Aorta (tissue), 5 donors: ENCODE measurements at places on chromosomes 3 and 15.

GRCh38 chr3:185416513-185416912 lies 53.6 kb downstream of the MAP3K13 start:
- DNase-seq: no peak

DNA sequence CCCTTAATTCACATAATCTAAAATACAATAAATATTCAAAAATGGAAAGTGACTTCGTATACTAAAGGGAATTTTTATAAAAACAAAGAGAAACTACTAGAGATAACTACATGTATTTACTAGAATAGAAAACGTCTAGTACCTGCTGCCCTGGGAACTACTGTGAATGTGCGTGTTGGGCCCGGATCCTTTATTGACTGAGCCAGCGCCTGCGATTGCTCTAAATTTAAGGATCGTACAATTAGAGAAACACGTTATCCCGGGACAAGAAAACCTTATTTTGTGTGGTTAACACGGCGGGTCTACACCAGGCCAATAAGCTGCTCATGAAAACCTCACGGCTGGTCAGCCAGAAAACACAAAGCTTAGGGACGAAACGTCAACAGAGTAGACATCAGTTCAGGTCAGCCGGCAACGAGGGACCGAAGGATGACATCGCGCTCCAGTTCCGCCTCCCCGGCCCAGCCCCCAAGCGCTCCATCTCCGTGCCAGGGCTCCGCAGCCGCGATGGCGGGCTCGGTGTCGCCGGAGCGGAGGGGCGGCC lies 555 bp downstream of the TM2D3 start:
- DNase-seq: no peak

- DNase-seq: no peak
Observed at GRCh38 chr3:40557575-40558161, 32.9 kb downstream of the ZNF621 start.

GRCh38 chr3:118544458-118544857 lies 490.2 kb downstream of the IGSF11 start:
- no peak for DNase-seq

GRCh38 chr15:96585484-96586386 lies 255.2 kb downstream of the NR2F2 start:
- DNase-seq: no peak

DNA sequence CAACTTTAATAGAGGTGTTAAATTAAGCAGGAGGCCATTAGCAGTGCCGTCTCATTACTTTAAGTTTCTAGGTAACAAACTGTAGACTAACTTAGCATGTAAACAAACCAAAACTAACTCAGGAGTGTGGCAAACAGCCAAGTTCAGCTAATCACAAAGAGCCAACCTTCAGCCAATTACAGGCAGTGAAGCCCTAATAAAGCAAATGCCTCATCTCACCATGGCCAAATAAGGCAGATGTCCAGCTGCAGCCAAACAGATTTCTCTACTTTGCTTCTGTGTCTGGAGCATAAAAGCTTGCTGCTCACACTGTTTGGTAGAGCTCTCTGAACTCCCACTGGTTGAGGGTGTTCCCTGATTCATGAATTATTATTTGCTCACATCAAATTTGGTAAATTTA lies 835.4 kb upstream of the GBE1 start:
- DNase-seq: no peak

DNA sequence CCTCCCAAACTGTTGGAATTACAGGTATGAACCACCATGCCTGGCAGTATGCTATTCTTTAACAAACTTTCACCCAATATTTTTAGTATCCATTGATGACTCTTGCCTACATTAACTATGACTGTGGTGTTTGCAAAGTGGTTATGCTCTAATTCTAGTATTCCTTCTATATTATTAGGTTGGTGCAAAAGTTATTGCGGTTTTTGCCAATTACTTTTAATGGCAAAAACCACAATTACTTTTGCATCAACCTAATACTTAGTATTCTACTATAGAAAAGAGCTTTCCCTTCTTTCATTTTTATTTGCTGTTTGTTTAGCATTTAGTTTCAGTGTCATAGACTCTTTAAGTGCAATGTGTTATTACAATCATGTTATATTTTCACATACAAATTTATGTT lies 760.6 kb downstream of the NR2F2 start:
- no peak for DNase-seq

- DNase-seq: no peak
Observed at GRCh38 chr3:183328164-183328563, 75.1 kb downstream of the B3GNT5 start.

DNA sequence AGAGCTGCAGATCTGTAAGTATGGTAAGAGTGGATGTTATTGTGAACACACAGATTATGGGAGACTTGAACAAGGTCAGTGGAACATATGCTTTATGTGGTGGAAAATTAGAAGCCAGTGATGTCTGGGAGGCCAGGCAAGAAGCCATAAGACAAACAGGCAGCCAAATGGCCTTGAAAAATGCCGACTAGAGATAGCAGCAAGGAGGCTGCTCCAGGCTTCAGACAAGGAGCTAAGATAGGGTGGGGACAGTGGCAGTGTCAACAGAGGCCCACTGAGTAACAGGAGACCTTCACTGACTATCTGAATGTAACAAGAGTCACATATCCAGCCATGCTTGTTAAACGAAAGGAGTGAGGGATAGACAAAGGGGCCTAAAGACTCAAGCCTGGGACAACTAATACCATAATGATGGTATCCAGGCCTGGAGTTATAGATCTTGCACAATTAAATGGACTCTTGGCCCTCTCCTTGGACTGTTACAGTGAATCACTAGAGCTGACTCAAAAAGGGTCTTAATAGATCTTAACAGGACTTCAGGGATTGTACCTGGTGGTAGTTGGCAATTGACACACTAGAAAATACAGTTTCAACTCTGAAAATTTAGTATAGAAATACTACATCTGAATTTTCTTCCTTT lies 50.6 kb downstream of the CFAP20DC start:
- no peak for DNase-seq

DNA sequence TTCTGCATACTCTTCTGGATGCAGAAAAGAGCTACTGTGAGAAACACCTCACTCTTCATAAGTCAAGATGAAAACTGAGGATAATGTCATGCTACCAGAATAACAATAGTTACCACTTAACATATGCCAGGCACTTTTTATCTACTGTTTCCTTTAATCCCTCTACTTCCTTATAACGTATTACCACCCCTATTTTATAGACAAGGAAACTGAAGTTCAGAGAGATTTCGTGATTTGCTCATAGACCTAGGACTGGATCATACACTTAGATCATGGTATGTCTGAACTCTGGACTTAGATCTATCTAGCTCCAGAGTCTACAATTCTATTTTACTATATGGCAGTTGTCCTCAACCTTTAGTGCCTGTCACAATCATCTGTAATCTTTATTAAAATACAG lies 155.7 kb upstream of the TSPAN3 start:
- no peak for DNase-seq

DNA sequence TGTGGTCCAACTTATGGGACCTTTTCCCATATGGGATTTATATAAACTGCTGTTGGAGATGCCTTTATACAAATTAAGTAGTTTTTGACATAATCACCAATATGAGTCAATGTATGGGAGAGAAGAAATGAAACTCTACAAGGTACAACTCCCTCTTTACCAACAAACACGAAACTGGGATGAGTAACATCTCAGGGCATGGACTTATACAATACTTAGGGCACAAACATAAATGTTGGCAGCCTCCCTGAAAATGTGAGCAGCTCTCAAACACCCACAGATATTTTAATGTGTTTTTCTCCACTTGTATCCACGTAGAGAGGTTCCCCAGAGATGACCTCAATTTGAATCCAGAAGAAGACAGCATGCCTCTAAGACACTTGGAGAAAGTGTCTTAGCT lies 161.6 kb downstream of the MAGI1 start:
- DNase-seq: no peak

GRCh38 chr3:69560818-69561217 lies 174.9 kb upstream of the FRMD4B start:
- no peak for DNase-seq

DNA sequence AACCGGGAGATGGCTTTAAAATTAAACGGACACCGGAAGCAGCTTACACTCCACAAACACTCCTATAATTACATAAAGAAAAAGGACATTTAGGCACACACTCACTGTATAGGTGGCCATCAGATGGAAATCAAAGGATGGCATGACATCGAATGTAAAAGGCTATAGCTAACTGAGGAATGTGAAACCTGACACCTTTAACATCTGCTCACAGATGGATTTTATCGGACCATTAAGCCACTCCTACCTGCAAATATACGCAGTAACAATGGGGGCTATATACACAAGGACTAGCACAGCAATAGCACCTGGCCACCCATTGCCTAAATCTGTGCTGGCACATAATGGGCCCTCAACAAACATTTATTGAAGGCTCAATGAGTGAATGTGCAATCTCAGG lies 14.5 kb upstream of the RBSN start:
- DNase-seq: no peak

- no peak for DNase-seq
Observed at GRCh38 chr15:79724804-79725203, 172.0 kb downstream of the MTHFS start.

- no peak for DNase-seq
Observed at GRCh38 chr3:169939751-169940150, 26.9 kb upstream of the SEC62 start.

DNA sequence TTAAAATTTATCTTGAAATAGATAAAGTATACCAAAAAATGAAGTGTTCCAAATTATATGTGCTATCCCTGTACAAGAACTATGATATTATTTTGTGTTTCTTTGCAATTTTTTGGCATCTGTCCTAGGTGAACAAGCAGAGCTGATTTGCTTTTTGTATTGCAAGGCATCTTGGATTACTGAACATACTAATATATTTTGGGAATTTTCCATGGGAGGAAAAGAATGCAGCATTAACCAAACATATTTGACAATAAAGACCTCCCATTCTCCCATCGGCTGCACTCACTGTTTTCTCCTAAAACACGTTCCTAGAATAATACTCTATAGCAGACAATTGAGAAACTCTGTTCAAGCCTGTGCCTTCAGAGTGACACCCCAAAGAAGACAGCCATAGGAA lies 265.1 kb upstream of the ALCAM start:
- no peak for DNase-seq

DNA sequence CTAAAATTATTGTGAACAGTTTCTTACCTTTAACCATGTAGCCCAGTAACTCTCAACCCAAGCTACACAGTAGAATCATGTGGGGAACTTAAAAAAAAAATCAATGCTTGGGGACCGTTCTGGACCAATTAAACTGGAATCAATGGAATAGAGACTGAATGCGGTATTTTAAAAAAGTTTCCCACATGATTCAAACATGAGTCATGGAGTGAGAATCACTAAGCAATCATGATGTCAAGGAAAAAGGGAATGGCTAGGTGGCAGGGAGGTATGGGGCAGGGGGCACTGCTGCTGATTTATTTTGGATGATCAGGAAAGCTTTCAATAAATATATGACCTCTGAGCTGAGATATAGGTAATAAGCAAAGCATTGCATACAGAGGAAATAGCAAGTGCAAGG lies 250.5 kb upstream of the RORA start:
- no peak for DNase-seq

- DNase-seq: no peak
Observed at GRCh38 chr3:184203526-184203925, 17.5 kb downstream of the ABCF3 start.

GRCh38 chr15:85407421-85408269 lies 27.2 kb downstream of the AKAP13 start:
- DNase-seq: no peak

- DNase-seq: no peak
Observed at GRCh38 chr3:154156530-154156929, 35.3 kb downstream of the ARHGEF26 start.

GRCh38 chr15:62931650-62932049 lies 110.9 kb upstream of the TPM1 start:
- DNase-seq: no peak

- DNase-seq: peak; percentile 75
Observed at GRCh38 chr15:67827562-67828277, 2.4 kb downstream of the SKOR1 start.

DNA sequence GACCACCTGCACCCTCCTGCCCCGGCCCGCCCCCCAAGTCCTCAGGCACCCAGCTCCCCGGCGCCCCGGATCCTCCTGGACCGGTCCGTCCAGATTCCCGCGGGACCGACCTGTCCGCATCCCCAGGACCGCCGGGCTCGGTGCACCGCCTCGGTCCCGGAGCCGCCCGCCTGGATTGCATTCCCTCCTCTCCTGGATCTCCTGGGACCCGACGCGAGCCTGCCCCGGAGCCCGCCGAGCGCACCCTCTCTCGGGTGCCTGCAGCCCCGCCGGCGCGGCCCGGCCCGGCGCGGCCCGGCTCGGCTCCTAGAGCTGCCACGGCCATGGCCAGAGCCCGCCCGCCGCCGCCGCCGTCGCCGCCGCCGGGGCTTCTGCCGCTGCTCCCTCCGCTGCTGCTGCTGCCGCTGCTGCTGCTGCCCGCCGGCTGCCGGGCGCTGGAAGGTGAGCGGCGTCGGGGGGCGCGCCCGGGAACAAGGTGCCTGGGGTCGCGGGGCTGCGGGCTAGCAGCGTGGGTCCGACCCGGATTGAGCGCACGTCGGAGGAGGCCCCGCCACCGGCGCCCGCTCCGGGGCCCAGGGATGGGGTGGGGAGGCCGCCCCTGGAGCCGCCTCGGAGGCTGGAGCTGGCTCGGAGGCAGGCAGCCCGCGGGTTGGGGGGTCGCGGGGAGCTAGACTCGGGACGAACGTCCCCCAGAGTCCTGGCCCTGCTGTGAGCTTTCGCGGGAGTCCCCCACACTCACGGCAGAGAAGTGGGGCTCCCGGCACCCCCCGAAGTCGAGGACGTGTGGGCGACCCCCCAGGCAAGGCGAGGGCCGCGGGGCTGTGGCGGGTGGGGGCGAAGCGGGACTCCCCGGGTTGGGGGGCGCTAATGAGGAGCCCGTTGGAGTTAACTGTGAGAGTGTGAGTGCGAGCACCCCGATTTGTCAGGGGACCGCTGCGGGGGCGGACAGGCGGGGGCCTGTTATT lies 610 bp downstream of the EPHB3 start:
- peak; percentile 55 for DNase-seq

GRCh38 chr15:60299452-60300047 lies 98.2 kb downstream of the ANXA2 start:
- DNase-seq: no peak

- no peak for DNase-seq
Observed at GRCh38 chr3:149541091-149541491, 66.6 kb downstream of the TM4SF4 start.

DNA sequence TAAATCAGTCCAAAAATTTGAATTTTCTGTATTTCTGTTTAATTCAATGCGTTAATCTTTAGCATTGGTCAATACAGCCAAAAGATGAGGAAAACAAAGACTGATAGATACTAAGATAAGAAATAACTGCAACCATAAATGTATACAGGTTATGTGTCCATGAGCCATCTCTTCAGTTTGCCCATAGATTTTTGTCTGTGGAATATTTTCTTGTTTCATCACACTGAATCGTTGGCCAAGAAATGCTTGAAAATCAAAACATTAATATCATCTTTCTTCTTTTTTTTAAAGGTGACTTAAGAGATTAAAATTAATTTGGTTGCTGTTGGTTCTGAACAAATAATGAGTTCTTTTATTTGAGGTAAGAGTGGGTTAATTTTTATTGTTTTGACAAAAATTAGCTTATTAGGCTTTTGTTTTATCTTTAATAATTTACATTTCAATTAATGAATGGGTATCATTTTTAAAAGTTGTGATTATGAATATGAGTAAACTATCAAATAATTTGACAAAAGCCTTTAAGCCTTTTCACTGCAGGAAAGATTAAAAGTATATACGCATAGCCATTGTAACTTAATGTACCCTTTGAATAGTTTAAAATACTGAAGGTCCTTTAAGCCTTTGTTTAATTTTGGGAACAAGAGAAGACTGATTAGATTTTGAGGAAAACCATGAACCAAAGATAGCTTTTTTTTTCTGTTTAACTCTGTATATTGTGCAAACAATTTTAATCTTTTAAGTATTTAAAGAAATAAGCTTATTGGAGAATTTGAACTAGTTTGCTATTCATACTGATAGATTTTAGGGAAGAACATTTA lies 14.7 kb upstream of the CHD2 start:
- no peak for DNase-seq
